IPS DF 19.7 (cell line): ENCODE measurements at places on chromosomes 6 and 20.

GRCh38 chr6:5763407-5763806 lies 243.3 kb downstream of the NRN1 start:
- DNase-seq = no peak

GRCh38 chr6:160430203-160430602 lies 82.0 kb downstream of the SLC22A3 start:
- no peak for DNase-seq

DNA sequence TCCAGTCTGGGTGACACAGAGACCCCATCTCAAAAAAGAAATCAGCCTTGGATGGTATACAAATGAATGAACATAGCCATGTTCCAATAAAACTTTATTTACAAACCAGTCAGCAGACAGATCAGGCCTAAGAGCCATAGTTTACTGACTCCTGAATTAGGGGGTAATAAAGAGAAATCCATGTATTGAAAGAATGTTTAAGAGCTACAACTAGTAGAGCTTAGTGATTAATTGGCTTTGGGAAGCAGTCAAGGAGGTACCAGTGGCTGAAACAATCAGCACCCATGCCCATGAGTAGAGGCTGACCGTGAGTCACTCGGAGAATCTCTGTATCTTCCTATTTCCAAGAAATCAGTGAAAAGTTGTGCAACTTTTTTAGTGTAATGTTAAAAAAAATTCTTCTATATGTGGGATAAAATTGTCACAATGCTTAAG lies 223.6 kb upstream of the RREB1 start:
- no peak for DNase-seq

GRCh38 chr20:61835301-61835700 lies 230.4 kb downstream of the TAF4 start:
- DNase-seq = no peak

GRCh38 chr6:140062043-140063020 lies 687.9 kb upstream of the CITED2 start:
- no peak for DNase-seq

GRCh38 chr6:40917603-40918002 lies 121.4 kb downstream of the UNC5CL start:
- DNase-seq = no peak

DNA sequence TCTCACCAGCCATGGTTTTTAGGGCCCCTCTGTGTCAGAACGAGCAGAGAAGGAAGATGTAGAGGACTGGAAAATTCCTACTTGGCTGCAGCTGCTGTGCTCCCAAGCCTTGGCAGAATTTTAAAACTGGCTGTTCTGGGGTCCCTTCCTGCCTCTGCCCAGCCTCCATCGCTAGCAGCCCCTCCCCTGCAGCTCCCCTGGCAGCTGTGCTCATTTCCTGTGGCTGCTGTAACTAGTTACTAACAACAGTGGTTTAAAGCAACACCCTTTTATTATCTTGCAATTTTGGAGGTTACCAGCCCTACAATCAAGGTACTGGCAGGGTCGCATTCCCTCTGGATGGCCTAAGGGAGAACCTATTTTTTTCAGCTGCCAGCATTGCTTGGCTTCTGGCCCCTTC lies 3.7 kb upstream of the CST11 start:
- no peak for DNase-seq
